Stimulated activated CD4-positive, alpha-beta T cell treated with anti-CD3 and anti-CD28 coated beads, Interleukin-2, amount 100 ng/mL, for 24 hours (primary cell): ENCODE measurements at places on chromosomes 7 and 10.

- no peak for DNase-seq
These were observed 125.5 kb upstream of the PDLIM1 start for GRCh38 chr10:95416270-95416669.

GRCh38 chr7:155815332-155816191, 3.3 kb upstream of the SHH start:
- peak; percentile 69 for DNase-seq

DNA sequence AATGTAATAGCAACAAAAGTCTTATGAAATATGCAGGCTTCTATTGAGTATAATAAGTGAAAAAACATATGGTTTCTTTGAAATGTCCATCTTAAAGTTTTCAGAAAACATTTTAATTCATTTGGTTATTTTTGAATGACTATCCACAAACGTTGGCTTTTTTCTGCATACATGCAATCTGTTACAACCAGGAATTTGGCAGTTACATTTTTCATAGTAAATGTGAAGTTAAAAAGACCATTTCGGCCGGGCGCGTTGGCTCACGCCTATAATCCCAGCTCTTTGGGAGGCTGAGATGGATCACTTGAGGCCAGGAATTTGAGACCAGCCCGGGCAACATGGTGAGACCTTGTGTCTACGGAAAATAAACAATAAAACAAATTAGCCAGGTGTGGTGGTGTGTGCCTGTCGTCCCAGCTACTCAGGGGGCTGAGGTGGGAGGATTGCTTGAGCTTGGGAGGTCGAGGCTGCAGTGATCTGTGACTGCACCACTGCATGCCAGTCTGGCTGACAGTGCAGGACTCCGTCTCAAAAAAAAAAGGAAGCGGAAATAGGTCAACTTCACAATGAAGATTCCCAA, 73.9 kb upstream of the NMT2 start:
- no peak for DNase-seq

DNA sequence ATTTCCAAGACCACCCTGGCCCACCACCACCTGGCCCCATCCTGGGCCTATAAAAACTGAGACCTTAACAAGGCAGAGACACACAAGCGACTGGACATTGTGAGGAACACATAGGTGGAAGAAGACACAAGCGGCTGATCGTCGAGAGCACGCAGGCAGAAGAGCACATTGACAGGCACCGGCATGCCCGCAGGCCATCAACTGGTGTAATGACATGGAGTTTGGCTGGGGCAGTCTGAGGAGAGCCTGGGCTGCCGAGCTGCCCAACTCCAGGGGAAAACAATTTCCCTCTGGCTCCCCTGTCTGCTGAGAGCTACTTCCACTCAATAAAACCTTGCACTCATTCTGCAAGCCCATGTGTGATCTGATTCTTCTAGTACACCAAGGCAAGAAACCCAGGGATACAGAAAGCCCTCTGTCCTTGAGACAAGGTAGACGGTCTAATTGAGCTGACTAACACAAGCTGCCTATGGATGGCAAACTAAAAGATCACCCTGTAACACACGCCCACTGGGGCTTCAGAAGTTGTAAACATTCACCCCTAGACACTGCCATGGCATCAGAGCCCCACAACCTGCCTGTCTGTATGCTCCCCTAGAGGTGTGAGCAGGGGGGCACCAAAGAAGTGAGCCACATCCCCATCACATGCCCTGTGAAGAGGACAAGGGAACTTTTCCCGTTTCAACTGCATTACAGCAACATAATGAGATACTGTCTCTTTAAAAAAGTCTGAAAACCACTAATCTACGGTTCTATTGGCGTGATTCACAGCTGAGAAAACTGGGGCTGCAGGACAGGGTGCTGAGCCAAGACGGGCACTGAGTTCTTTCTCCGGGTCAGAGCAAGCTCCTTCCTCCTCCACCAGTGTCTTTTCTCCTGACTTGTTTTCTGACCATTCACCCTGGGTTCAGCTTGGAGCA, 18.5 kb upstream of the TNS3 start:
- DNase-seq = no peak

GRCh38 chr7:143372070-143372469, 9.1 kb upstream of the ZYX start:
- DNase-seq = peak; percentile 48

DNA sequence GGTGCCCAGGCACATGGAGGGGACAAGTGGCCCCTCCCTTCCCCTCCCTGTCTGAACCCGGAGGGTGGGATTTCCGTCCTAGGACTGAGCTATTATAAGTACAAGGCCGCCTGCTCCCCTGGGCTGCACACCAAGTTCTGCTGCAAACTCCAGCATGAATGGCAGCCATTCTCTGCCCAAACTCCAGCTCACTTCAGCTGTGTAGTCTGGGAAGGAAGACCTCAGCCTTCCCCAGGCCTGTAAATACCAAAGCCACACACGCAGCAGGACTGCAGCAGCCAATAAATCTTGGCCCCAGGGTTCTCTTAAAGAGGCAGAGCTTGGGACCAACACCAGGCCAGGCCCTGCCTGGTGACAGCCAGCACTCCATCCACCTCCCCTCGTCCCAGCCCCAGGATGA, 291.3 kb upstream of the ZMIZ1 start:
- DNase-seq = no peak

DNA sequence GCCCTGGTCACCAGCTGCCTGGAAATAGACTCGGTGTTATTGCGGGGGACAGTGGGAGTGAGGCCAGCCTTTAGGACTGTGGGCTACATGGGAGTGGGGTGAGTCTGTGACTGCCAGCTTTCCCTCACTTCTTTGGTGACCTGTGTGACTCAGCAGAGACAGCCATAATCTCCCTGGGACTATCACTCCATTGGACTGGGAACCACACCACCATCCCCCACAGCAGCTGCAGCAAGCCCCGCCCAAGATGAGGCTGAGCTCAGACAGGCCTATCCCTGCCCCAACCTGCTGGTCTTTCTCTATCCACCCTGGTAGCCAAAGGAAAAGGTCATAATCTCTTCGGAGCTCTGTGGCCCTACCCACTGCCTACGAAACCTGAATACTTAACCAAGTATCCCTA, 263.2 kb downstream of the FZD1 start:
- no peak for DNase-seq

GRCh38 chr7:91383053-91383904, 119.0 kb downstream of the FZD1 start:
- no peak for DNase-seq

DNA sequence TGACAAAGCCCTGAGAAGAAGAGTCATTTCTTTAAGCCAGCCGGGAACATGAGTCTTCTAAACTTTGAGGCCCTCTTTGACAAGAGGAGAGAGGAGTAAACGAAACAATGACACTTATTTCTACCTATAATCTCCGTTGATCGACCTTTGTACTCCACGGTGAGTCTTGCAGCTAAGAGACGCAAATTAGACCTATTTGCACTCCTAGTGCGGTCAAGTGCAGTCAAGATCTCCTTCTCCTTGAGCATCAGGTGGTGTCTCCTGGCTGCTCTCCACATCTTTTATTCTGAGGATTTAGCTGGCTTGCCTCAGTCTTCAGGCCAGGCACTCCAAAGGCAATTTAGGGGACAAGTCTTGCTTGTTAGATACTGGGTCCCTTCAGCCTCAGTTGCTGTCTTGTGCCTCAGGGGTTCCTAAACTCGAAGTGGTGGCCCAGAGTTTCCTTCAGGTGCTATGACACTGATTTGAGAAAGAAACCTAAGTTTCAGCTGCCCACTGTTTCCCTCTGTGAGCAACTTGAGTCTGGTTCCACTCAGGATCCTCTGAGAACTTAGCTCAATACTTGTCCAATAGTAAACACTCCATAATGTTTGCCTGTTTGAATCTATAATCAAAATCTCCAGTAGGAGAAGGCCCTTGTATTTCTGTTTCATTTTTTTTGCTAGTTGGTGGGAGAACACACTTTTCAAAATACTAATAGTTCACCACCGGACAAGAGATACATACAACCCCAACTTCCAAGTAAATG, 312.9 kb downstream of the RNLS start:
- no peak for DNase-seq

- DNase-seq = no peak
These were observed 290.7 kb downstream of the TCF7L2 start for GRCh38 chr10:113240736-113241135.
